ENCODE measurements at places on chromosomes 4 and X.
A peak's percentile ranks its signal among the peaks of the same experiment; 100 is the strongest.

GRCh38 chr4:168666531-168666930 is 169.7 kb downstream of the PALLD start:
- peak; percentile 57 for DNase-seq

DNA sequence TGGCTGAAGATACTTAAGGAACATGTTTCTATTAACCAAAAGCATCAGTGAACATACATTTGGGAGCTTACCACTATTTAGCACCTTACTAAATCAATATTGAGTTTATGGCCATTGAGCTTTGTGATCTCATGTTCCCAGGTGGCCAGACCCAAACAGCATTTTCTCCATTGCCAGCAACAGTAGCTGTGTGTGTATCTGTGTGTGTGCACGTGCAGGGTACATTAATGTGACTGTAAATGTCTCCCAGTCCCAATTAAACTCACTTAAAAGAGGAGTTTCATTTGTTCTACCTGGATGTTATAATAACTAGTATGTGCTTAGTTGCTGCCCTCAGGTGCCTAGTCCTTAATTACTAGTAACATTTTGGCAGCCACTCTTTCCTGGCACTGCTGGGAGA is 282.4 kb downstream of the NR3C2 start:
- no peak for DNase-seq

DNA sequence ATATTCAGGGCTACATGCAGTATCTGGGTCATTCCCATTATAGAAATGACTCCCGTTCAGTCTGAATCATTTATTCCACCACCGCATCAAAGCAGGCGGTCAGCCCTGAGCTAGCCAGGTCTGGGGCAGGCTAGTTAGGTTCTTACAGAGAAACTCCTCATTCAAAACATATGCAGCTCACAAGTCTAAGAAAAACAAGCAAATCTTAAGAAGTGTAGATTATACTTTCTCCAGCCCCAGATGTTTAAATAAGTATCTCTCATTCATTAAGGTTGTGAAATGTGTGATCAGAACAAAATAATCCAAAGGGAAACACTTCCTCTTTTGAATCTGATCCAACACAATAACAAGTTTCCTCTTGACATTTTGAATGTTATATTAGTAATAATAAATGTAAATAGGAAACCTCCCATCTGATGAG is 441.9 kb downstream of the INPP4B start:
- DNase-seq, result no peak

- no peak for DNase-seq
These were observed 265.4 kb upstream of the CASK start for GRCh38 chrX:42188730-42189129.

DNA sequence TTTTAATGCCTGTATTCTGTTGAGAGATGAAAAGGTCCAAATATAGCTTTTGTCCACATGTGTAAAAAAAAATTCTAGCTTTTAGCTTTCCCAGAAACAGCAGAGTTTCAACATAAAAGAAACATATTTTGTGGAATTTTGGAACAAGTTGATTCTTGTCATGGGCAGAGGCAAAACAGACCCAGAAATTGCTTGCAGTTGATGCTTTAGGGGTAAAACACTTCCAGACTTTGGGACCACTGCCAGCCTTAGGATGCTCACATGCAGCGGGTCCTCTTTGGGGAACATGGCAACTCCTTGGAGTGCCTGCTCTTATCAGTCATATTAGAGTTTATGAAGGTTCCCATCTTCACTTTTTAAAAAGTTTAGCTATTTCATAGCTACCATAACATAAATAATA is 30.4 kb downstream of the DCLK2 start:
- no peak for DNase-seq

GRCh38 chrX:11619441-11619840 is 46.3 kb downstream of the ARHGAP6 start:
- no peak for DNase-seq

DNA sequence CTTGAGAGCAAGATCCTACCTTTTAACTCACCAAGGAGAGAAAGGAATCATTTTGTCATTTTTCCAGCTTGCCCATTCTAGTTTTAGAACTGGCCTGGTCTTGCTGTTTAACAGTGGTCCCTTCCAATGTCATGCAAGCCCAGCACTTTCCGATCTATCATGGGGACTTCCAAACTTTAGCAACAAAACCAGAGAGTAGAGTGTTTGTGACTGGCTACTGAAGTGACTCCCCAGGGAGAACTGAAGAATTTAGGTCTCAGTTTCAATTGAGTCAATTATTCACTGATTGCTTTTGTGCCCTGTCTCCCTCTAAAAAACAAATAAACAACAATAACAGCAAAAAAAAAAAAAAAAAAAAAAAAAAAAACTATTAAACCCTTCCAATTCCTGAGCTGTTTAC is 108.3 kb downstream of the LHFPL1 start:
- DNase-seq, result no peak

GRCh38 chr4:48708610-48709009 is 71.5 kb downstream of the FRYL start:
- no peak for DNase-seq

DNA sequence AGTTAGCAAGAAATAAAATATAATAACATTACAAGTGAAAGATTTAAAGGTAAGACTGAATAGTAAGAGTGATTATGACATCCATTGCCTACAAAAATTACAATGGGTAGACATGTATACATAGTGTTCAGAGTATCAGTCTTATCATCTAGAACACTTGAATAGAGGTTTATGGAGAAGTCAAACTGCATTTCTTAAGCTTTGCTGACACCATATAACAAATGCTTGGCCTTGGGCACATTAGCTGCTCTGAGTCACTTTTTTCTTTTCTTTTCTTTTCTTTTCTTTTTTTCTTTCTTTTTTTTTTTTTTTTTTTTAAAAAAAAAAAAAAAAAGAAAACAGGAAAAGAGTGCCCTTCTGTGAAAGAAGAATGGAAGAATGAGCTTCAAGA is 220.0 kb downstream of the SPCS3 start:
- no peak for DNase-seq

- no peak for DNase-seq
These were observed 73.6 kb downstream of the TMEM156 start for GRCh38 chr4:38958453-38959190.

DNA sequence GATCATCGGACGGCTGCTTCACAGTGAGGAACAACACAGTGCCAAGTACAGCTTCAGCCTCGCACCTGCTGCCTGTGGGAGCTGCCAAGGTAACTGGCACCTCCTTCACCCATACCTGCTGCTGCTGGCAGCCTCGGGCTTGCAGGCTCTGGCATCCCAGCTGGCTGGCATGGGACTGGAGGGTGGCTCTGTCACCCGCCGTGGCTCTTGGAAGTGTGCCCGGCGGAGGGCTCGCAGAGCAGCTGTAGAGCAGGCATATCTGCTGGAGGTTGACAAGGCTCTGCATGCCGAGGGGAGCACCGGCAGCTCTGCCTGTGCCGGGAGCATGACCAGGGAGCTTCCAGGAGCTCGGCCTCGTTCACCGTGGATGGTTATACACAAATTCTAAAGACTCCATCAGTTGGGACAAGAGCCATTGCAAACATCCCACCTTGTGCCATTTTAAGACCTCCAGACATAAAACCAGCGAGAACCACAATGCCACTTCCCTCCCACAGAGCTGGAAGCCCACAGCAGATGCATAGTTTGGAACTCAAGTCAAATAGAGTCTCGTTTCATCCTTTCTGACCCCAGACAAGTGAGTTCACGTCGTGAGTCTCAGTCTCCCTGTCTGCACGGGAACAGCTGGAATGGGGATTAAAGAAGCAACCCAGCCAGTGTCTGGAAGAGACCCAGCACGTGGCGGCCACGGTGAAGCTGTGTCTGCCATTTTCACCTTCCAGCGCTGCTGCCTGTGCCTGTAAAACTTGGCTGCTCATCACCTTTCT is 84.3 kb upstream of the PSAPL1 start:
- DNase-seq, result no peak

- DNase-seq, result no peak
These were observed 20.7 kb downstream of the SETD7 start for GRCh38 chr4:139535228-139535870.

All from hepatic stellate cell (primary cell).